ENCODE measurements at places on chromosomes 6 and 20.

DNA sequence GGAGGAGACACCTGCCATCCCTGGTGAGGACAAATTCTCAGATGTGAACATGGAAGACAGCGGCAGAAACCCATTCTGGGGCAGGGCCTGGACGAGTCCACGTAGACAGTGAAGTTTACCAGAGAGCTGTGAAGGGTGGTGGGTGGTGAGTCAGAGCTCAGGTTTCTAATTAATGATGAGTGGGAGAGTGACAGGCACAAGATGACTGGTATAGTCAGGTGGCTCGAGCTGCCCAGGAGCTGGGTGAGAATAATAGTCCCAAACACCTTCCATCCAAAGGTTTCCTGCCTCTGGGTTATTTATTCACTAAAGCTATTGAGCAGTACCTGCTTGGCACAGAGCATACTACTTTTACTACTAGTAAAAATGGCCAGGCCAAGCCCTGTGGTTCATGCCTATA, 6.0 kb downstream of the TLDC2 start:
- DNase-seq, result peak; percentile 27

- DNase-seq, result no peak
Measured at GRCh38 chr20:58511364-58511763, 3.8 kb downstream of the APCDD1L start.

- no peak for DNase-seq
Measured at GRCh38 chr20:52918311-52918710, 53.8 kb upstream of the TSHZ2 start.

DNA sequence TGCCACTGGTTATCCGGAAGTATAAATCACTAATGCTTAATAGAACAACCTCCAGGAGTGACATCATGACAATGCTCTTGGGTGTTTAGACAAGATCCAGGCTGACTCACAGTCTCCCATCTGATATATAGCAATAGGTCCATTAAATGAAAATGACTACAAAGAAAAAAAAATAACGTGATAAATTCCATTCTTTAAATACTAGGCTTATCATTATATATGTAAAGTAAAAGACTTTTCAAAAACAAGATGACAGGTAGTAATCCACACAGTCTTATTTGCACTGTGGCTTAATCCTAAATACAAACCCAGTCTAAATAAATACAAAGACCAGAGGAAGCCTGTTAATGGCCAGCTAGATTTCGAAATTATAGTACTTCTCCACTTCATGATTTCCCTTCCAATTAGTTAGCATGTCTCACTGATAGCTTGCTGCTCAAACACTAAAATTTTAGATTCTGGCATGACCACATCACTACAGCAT, 149.1 kb upstream of the BEND3 start:
- DNase-seq, result no peak

- DNase-seq, result no peak
Measured at GRCh38 chr6:143620447-143620846, 57.3 kb upstream of the PHACTR2 start.

DNA sequence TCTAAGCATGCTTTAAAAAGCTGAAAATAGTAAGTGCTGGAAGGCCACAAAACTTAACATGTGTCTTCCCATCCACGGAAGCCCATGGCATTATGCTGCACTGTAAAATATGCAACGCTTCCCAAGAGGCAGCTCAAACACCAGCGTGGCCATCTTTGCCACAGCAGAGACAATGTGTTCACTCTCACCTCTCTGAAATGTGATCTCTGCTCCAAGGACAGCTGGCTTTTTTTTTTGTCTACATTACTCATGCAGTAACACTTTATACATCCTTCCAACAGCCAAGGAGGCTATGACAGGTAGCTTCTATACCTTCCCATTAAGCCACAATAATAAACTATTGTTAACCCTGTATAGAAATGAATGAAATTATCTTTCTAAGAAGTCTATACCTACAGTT, 49.2 kb downstream of the BLOC1S5 start:
- no peak for DNase-seq

- no peak for DNase-seq
Measured at GRCh38 chr20:48524582-48524981, 303.2 kb downstream of the PREX1 start.
